NCI-H1436 treated with DMSO at 0.1 percent for 48 hours (cell line): ENCODE measurements at places on chromosomes 13 and 19.

- DNase-seq, result no peak
Observed at GRCh38 chr13:72125561-72125960, 258.6 kb upstream of the DACH1 start.

DNA sequence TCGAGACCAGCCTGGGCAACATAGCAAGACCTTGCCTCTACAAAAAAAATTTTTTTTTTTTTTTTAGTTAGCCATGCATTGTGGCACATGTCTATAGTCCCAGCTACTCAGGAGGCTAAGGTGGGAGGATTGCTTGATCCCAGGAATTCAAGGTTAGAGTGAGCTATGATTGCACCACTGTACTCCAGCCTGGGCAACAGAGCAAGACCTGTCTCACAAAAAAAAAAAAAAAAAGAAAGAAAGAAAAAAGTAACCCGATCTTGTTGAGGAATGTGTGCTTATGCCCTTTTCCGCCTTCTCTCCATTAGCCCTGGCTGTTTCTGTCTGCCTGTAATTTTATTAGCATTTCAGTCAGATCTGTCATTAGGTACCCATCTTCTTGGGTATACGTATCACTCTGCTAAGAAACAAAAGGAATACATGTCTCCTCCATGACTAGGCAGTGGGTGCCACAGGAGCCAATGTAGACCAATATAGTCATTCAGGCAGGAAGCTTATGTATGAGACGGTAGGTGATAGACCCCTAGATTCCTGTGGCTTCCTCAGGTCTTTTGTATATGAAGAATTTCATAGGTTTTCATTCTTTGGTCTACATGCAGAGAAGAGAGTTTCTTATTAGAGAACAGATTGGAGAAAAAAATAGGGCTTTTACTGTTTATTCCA lies 59.6 kb upstream of the NPAS1 start:
- no peak for DNase-seq

DNA sequence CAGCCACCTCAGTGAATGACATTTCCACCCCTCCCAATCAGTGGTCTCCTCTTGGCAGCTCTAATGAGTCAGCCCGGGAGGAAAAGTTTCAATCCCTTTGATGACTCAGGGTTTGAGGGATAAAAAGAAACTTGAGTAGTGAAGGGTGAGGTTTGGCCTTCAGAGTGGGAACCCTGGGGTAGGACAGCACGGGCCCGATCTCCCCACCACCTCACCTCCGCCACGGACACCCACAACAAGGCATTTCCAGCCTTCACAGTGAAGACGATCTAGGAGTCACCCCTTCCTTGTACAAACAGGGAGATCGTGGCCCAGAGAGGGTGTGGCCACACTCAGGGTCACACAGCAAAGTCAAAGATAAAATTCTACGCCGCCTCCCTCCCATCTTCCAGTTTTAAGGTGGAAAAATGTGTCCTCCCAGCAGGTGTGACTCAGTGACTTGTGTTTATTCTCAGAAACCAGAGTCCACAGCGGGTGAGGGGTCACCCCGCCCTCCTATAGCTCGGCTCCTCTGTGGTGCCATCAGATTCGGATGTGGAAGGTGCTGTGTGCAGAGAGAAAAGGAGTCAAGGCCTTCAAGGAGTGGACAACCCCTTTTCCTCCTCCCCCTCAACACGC lies 12.3 kb downstream of the CIB3 start:
- DNase-seq, result no peak

DNA sequence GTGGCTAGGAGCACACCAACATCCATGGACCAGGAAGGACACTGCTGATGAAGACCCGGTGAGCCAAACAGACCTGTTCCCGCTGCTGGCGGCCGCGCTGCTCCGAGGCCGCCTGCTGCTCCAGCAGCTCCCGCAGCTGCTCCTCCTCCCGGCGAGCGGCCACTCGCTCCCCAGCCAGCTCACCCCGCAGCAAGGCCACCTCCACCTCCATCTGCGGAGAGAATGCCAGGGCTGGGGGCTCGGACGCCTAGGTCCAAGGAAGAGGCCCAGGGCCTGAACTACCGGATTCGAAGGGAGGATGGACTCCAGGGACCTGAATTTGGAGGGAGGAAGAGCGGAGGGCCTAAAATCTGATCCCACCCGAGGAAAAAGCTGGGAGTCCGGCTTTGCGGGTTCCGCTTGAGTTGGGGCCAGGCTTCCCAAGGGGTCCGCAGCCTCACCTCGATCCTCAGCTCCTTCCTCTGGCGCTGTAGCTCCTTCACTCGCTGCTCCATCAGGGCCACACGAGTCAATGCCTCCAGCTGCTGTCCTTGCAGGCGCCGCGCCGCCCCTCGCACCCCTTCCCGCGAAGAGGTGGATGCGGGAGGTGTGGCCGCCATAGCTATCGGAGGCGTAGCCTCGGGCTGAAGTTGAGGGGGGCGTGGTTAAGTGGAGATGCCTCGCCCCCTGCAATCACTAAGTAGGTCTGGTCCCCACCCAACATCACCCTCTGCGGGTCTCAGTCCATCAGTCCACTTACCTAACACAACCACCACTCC lies 2.7 kb downstream of the PHLDB3 start:
- no peak for DNase-seq

DNA sequence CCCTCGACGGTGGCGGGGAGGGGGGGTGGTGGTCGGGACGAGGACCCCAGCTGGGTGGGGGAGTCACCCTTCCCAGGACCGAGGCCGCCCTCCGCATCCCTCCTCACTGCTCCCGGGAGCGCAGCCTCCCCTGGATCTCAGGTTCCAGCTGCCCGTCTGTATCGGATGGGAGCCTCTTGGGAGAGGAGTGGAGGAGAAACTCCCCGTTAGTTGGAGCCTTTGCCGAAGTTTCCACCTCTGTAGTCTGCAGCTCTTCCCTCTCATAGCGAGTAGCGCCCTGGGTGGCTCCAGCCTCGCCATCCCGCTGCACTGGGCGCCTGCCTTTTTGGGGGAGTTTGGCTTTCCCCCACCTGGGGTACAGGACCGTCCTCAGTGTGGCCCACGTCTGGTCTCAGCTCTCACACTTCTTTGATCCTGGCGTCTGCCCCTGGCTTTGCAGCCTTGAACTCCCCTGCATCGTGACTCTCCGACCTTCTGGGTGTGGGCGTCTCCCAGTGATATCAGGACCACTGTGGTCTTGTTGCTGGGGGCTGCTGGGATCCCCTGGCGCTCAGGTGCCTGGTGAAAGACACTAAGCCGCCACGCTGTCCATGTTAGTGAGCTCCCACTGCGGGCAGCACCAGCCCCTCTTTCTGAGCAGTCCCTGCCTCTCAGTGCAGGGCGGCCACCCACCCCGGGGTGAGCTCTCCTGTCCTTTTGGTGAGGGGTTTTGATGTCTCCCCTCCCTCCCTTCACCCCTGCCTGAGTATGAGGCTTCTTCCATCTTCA lies 1.1 kb downstream of the CNOT3 start:
- DNase-seq, result no peak

DNA sequence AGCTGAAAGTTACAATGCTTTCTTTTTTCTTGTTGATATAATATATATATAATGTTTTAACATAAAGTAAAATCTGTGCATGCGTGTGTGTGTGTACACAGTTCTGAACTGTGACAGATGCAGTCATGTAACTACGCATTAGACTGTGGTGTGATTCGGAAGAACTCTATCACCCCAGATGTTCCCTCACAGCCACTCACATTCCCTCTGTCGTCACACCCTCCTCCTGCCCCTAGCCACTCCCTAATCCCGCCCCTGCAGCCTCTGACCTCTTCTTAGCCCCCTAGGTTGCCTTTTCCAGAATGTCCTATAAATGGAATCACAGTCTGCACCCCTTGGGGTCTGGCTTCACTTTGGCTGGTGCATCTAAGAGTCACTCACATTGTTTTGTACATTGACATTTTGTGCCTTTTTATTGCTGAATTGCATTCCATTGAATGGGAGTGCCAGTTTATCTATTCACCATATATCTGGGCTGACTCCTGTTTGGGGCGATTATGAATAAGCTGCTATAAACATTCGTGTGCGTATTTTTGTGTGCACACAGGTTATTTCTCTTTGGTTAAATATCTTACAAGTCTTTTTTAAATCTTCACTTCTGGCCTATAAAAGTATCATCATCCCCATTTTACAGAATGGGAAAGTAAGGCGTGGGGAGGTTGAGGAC lies 20.4 kb downstream of the DHRS12 start:
- no peak for DNase-seq

DNA sequence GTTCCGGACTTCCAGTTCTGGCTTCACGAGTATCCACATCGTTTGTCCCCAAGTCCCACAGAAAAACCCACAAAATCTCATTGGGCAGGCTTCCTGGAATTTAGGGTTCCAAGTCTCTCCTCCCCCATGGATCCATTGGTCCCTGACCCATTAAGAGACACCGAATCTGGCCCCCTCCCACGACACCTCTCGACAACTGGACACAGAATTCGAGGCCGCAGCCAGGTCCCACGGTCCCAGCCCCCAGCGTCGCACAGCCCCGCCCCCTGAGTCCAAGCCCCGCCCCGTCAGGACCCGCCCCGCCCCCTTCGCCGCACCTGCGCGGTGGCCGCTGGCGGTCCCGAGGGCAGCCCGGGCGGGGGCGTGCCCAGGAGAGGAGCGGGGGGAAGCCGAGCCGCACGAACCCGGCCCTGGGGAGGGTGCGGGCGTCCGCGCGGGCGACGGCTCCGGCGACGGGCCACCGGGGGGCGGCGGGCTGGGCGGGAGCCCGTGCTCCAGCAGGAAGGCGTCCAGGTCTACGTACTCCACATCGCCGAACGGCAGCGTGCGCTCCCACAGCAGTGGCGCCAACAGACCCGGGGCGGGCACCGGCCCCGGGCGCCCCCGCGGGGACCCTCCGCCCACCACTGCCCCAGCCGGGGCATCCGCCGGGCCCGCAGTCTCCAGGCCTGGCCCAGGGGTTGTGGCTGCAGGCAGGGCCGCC lies 1.8 kb downstream of the DBP start:
- DNase-seq, result no peak

DNA sequence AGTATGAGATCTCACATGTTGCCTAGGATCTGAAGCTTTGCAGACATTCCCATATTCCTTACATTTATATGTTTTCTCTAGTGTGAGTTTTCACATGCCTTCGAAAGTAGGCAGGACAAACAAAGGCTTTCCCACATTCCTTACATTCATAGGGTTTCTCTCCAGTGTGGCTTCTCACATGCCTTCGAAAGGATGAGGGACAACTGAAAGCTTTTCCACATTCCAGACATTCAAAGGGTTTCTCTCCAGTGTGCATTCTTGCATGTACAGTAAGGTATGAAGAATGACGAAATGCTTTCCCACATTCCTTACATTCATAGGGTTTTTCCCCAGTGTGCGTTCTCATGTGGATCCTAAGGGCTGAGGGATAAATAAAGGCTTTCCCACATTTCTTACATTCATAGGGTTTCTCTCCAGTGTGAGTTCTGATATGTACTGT lies 14.2 kb downstream of the ZNF699 start:
- no peak for DNase-seq

- no peak for DNase-seq
Observed at GRCh38 chr19:33098055-33098534, 17.1 kb downstream of the GPATCH1 start.

DNA sequence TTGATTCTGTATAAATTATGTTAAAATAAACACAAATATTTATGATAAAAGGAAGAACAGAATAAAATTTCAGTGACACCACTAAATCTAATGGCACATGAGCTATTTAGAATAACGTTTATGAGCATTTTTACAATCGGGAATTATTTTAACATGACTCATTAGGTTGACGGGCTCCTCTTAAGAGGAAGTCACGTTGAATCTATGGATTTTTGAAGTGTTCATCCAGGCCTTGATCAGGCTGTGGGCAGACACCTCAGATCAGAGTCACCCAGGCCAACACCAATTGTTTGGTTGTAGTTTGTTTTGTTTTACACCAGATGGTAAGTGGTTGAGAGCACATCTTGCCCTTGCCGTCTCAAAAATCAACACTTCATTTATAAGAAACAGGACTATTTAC lies 257.8 kb downstream of the FOXO1 start:
- no peak for DNase-seq

GRCh38 chr13:69565334-69565733 lies 542.3 kb upstream of the ATXN8OS start:
- DNase-seq, result no peak
